NCI-H2081 treated with DMSO at 0.1 percent for 48 hours (cell line): ENCODE measurements at places on chromosomes 12 and 14.
A peak's percentile ranks its signal among the peaks of the same experiment; 100 is the strongest.

DNA sequence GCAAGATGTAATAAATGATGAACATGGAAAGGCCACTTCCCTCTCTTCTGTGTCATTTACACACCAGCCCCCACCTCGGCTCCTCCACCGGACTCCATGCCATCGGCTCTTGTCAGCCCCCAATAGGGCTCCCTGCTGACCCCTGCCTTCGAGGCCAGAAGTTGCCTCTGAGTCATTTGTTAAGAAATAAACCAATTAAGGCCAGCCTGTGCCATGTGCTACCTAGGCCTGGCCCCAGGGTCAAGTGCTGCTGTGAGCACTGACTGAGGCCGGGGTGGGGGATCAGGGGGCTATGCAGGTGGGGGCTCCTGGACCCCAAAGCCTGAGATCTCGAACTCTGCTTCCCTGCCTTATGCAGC is 53.2 kb downstream of the TESC start:
- no peak for DNase-seq

GRCh38 chr14:20632831-20633691 is 8.4 kb downstream of the OR6S1 start:
- DNase-seq = peak; percentile 20

GRCh38 chr14:95685978-95686922 is at the start of gene TCL1B:
TCL1B (plus strand) TSS chr14:95686426; CDS start chr14:95686468, 42 bp downstream.
- DNase-seq = no peak

DNA sequence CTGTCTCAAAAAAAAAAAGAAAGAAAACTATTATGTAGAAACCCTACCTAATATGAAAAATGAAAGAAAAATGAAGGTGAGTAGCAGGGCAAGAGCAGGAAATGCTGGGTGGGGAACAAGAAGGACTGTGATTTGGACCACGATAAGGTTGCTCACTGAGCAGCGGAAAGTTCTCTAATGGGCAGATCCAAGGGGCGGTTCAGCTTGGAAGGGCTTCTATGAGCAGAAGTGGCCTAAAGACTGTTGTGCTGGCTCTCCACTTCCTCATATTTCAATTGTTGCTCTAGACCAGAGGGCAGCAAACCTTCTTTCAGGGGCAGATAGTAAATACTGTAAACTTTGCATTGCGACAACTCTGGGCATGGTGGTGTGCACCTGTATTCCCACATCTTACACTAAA is 16.3 kb upstream of the NFYB start:
- no peak for DNase-seq

GRCh38 chr12:50104417-50105366 is 884 bp downstream of the GPD1 start:
- DNase-seq = no peak

DNA sequence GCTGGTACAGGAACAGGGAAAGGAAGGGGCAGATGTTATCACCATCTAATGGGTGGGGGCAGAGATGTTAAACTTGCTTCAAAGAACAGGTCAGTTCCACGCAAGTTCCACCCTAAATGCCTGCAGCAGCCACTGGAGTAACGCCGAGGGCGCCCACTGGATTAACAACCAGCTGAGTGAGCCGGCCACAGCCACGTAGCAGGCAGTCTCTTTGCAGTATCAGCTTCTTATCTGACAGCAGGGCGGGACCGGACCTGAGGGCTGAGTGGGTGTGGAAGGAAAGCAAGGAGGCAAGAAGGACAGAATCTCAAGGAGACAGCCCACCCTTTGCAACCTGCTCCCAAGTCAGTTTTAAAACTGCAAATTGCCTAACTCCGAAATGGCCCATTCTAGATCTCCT is 38.4 kb upstream of the FOXN3 start:
- no peak for DNase-seq

DNA sequence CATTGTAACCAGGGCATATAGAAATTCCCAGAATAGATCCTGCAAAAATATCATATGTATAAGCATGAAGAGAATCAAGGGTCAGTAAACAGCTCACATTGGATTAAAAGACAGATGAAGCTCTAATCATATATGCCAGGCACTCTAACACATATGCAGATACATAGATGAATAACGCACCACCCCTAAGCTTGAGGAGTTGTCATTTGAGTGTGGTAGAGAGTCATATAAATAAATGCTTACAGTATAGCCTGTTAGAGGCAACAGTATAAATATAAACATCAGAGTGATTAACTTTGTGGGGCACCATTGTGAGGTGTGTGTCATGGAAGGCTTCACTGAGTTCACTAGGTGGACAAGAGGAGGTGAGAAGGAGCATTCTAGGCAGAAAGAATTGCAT is 346.7 kb upstream of the PRICKLE1 start:
- DNase-seq = no peak

GRCh38 chr14:57747036-57747435 is 118.9 kb downstream of the SLC35F4 start:
- DNase-seq = no peak

DNA sequence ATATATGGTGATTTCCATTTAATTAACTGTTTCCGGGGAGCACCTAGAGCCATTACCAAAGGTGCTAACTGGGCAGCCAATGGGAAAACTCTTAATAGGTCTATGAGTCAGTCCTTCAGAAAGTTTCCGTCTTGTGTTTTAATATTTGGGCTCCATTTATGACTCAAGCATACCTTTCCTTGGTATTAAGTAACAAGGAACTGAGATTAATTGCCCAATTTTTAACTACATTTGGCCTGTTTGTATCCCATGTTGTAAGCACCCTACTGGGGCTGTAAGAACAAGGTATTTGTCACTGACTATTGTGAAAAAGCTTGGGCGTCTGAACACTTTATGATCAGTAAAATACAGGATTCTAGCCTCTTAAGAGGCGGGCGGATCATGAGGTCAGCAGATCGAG is 62.8 kb upstream of the FOXN3 start:
- DNase-seq = no peak

DNA sequence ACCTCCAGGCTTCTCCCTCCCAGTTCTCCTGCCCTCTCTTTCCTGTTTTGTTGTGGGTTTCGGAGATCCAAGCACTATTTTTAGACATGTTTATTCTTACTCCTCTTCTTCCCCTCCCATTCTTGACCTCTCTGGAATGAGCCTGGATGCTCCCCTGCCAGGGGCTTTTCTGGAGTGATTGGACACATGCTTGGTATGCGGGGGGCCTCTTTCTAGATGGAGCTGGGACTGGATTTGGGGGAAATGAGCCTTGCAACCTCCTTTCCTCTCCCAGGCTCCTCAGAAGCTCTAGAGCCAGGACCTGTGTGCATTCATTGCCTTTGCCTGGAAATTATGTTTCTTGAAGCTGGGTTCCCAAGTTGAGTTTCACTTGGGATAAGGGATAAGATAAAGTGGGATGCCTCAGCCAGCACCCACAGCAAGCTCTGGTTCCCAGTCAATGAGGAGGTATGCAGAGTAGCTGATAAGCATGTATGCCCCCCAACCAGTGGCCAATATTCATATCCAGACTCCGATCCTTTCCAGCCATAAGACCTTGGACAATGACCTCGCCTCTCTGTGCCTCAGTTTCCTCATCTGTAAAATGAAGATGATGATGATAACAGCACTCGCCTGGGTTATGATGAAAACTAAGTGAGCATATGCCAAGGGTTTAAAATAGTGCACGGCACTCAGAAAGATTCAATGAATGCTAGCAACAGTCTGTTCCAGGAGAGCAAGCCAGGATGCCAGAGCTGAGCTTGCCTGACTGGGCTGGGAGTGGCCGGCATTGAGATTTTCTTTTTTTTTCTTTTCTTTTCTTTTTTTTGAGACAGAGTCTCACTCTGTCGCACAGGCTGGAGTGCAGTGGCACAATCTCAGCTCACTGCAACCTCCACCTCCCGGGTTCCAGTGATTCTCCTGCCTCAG is 97.8 kb downstream of the SCARB1 start:
- DNase-seq = no peak

GRCh38 chr12:101299346-101299745 is 19.4 kb downstream of the UTP20 start:
- no peak for DNase-seq

GRCh38 chr14:72808564-72808963 is 85.3 kb downstream of the DPF3 start:
- DNase-seq = no peak

- no peak for DNase-seq
Observed at GRCh38 chr12:121279071-121279375, 17.5 kb downstream of the CAMKK2 start.

DNA sequence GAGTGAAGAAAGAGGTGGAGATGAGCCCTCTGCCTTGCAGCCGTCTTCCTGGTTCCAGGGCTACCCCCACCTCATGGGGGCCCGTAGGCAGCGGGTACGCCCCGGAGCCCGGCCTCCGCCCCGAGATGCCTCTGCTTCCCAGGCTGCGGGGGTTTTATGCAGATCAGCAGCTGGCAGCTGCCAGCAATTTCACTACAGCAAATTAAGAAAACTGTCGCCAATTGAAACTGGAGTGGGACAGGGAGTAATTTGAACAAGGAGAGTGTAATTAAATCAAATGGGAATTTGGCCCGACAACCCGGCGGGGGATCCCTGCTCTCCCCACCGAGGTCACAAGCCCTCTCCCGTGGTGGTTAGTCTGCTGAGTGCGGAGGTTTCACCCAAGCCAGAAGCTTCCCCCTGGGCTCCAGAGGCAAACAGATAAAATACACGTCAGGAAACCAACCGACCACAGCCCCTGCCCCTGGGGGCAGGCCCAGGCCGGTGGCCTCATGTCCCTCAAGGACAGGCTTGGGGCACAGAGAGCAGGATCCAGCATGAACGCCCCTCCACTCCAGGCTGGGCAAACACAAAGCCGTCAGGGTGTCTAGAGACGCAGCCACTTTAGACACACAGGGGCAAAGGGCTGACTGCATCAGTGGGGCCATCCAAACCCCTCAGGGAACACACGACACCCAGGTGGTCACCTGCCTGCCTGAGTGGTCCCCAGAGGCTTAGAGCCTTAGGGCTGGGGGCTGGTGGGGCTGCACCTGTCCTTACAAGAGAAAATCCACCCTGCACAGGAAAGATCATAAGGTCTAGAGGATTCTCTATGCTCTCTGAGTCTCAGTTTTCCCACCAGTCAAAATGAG is 53.8 kb downstream of the TESC start:
- peak; percentile 10 for DNase-seq

- DNase-seq = peak; percentile 7
Observed at GRCh38 chr12:88393017-88393767, 187.1 kb downstream of the KITLG start.

- peak; percentile 76 for DNase-seq
Observed at GRCh38 chr14:37595809-37596621, 586 bp downstream of the TTC6 start.

DNA sequence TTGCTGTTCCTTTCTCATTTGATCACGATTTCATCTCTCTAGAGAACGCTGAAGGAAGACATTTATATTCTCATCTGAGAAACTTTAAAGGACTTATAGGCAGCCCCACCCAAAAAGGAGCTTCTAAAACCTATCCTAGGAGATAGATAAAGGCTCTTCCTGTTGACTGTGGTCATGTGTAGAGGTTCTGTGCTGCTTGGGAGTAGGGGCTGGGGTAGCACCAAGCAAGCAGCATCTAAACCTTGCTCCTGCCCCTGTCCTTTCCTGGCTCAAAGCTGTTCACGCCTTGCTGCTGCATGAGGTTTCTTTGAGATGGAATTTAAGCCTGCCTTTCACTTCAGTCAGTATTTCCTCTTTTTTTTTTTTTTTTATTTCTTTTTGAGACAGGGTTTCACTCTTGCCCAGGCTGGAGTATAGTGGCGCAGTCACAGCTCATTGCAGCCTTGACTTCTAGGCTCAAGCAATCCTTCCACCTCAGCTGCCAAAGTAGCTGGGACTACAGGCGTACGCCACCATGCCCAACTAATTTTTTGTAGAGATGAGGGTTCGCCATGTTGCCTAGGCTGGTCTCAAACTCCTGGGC is 41.4 kb downstream of the RAB35 start:
- no peak for DNase-seq

DNA sequence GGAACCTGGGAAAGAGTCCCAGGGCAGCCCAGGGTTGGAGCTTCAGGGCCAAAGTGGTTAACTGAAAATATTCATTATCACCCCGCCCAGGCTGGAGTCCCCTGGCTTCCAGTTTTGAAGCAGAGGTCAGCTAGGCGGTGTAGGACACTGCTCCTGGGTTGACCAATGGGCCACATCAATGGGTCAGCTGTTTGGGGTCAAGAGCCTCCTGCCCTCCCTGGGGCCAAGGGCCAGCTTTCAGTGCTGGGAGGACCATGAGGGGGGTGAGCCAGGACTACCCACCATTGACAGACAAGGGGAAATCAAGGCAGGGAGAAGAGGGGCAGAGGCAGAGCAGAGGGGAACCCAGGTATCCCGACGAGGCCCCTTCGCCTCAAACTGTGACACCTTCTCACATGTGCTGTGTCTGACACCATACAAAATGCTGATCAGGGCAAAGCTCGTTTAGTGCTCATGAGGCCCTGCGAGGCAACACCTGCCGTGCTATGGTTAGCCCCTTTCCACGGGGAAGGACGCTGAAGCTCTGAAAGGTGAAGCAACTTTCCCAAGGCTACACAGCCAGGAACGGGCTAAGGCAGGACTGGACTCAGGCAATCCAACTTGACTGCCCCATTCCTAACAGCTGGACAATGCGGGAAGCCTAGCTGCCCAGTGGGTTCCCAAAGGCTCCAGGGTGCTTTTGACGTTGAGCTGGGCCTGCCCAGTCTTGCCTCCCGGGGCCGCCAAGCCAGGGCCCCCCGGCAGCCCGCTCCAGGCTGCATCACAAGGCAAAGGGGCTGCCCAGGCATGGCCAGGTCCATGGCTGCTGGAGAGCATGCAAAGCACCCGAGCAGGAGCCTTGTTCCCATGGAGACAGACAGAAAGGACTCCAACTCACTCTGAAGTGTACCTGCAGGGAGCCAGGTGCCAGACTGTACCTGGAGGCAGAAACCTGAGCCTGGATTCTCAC is 2.0 kb downstream of the SYNE3 start:
- DNase-seq = no peak

DNA sequence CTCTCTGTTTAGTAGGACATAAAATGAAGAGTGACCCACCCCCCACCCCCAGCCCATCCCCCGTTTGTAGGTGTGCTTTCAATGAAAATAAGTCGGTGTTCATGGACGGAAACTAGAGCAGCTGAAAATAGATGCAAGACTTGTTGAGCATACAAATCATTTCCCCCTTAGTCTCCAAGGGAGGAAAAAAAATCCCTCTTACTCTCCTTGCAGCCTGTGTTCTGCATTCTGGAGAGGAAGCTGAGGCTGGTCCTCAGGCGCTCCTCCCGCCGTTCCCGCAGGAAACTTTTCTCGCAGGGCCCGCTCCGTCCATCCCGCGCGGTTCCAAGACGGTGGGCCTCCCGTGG is 259.0 kb upstream of the E2F7 start:
- DNase-seq = no peak

DNA sequence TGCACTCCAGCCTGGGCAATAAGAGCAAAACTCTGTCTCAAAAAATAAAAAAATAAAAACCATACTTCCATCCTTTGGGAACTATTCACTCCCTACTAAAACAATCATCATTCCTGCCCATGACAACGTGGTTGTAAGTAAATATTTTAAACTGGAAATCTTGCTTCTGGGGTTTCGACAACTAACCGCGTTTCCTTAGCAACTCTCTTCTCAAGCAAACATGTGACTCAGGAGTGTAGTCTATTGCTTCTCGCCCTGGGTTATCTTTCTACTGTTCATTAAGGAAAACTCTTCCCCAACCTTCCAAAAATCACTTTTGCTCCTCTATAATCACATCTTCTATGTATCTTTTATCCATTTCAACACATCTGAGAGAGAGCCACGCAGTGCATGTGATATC is 21.8 kb downstream of the APPL2 start:
- DNase-seq = no peak
